ENCODE measurements at places on chromosomes 7 and 10. TPM values are rescaled to one million over a fixed set of nuclear protein-coding genes. Genes with fewer than 3 reads are reported as not detected.

Gene PRTFDC1
- 17.2 TPM for total RNA-seq

Gene GNAT3
- total RNA-seq: not detected

Gene MORN4
- total RNA-seq: 8.7 TPM

Gene ZNF282
- total RNA-seq: 23.9 TPM

Gene NPFFR1
- not detected for total RNA-seq

Gene FKBP6
- not detected for total RNA-seq

Gene CRHR2
- not detected for total RNA-seq

Gene AKR1C1
- 610 TPM for total RNA-seq

Gene HECW1
- total RNA-seq: 12.7 TPM

Gene C10orf67
- total RNA-seq: 0.17 TPM

Gene INA
- total RNA-seq: 31.4 TPM

Gene PGAM2
- total RNA-seq: not detected

Gene STEAP4
- total RNA-seq: not detected

Gene NPY4R2
- total RNA-seq: 34.7 TPM

Data from A549 treated with CORT108297 at 1 μM for 4 hours (cell line).